Endothelial cell (in vitro differentiated cells): ENCODE measurements at places on chromosomes 5 and 9.

DNA sequence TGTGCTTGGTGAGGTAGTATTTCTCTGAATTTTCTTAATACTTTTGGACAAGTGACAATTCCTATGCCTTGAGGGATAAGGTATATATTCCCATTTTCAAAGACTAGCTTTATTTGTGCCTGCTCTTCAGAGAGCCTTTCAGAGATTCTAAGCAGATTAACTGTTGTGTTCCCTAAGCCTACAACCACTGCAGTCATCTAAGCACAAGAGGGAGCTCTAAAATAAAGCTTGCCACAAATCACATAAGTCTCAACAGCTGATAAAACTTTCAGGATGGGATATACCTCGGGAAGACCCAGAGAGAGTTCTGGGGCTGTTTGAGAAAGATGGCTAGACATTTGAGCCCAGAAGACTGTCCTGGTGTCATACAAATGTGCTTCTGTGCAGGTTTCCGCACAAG, 157.3 kb downstream of the CYLC2 start:
- no peak for DNase-seq

DNA sequence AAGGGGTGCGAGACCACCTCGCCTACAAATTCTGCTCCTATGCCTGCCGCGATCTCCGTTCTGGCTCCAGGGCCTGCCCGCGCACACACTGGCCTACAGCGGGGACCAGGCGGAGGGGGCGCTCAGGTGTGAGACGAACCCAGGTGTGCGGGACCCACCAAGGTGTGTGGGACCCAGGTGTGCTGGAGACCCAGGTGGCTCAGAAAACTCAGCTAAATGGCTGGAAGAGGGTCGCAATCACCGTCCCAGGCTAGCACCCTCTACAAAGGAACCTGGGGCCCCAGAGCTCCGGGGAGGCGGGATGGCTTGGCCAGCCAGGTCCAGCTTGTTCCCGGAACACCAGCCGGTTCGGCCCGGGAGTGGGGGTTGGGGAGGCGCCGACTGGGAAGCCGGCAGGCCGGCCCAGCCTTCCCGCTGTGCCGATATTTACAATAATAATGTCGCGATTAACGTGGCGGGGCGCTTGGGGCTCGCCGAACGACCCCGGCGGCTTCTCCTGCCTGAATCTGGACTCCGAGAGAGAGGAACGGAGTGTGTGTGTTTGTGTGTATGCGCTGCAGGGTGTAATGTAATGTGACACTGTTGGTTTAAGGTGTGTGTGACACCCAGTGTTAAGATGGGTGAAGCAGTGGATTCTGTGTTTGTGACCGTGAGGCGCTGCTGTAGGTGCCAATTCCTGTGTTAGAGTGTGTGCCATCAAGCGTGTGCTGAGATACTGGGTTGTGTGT, 1.4 kb downstream of the PCDH1 start:
- DNase-seq, result no peak

DNA sequence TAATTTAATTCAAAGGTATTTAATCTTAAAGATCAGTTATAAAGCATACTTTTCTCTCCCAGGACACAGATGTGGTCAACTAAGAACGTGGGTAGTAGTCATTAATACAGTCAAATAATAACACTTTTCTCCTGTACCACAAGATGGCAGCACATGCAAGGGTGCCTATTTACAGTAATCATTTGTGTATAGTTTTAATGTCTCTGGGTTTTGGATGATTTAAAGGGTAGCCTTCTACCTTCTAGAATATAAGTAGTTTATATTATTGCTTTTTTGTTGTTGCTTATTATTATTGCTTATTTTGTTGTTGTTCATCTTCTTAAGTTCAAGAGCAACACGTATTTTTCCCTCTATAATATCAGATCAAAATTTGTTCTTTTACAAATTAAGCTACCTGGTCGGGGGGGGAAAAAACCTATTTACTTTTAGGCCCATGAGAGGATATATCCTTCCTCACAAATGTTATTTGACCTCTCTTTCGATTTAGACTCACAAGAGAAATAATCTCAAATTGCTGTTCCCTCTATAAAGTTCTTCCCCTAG, 59.6 kb upstream of the SLC27A6 start:
- peak; percentile 64 for DNase-seq

DNA sequence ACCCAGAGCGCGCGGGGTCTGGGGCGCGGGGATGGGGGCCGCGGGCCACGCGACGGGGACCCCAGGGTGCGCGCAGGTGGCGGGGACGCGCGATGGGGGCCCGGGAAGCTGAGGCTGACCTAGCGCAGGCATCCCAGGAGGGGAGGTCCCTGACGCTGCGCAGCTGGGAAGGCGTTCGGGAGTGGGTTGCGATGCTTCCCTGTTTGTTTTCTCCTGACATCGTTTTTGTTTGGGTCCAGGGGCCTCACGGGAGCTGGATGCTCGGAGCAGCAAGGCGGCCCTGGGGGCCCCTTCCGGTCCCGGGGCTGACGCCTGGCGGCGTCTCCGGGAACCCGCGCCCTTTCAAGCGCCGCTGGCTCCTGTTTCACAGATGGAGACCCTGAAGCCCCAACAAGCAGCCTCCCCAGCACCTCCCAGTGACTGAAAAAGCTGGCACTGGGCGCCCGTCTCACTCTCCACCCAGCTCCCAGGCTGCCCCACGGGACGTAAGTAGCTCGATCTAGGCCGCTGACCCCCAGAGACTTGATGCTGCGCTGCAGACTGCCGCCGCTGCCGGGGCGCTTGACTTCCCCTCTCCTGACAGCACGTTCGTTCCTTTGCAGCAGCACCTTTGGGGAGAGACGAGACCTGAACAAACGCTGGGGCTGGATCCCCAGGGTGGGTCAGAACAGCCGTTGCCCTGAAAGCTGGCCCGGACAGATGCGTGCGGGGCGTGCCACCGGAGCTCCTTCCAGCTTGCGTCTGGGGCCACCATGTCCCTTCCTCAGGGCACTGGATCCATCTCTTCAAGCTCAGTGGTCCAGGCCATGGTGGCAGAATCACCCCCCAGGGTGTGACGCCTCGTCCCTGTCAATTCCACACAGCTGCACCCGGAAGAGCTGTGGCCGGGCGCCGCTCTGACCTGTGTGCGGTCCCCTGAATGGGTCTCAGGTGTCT, 593 bp downstream of the BRD3OS start:
- DNase-seq, result peak; percentile 55

DNA sequence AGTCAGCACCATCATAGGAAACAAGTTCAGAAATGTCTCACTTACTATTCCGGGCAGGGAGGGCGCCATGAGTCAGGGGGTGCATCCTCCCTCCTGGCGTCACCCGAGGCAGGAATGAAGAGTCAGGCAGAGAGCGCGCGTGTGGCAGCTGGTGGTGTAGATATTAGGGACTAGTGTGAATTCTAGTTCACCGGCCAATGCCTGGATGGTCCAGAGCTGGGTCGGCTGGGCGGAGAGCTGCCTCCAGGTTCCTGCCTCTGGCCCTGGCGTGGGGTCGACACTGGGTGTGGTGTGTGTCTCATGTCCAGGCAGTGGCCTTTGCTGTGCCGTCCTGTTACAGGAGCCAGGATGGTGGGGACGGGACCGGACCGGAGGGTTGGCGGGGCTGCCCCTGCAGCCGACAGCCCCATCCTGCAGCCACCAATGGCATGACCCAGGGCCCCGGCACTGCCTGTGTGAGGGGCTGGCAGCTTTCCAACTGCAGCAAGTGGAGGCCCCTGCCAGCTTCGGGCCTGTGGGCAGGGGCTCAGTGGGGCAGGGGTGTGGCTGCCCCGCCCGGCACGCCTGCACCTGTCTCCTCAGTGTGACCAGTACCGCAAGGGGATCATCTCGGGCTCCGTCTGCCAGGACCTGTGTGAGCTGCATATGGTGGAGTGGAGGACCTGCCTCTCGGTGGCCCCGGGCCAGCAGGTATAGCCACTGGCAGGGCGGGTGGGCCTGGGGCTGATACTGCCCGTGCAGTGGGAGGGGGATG, 9.1 kb downstream of the DIPK1B start:
- DNase-seq, result no peak

DNA sequence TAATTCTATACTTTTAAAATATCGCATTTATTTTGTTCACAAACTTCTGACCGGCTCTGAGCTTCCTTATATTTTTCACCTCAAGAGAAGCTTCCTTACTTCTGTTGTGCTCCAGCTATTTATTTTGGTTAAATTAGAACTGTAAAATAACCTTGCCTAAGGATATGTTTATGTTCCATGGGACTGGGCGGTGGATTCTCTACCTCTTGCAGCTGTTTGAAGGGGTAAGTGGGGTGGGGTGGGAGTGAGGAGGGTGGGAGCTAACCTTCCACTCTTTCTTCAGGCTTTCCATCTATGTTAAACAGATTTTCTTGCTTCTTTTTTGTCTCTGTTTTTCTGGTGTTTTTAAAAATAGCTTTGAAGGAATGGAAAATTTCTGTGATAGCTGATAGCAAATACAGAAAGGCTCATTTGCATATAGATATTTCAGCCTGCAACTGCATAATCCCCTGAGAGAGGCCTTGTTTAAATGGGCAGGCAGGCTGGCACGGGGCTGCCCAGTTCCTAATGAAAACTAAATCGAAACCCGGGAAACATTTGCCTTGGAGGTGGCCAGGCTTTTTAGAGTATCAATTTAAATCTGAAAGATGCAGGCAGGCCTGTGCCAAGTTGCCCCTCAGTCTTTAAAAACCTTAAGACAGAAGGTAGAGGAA, 122.1 kb upstream of the DMAC1 start:
- DNase-seq, result no peak

DNA sequence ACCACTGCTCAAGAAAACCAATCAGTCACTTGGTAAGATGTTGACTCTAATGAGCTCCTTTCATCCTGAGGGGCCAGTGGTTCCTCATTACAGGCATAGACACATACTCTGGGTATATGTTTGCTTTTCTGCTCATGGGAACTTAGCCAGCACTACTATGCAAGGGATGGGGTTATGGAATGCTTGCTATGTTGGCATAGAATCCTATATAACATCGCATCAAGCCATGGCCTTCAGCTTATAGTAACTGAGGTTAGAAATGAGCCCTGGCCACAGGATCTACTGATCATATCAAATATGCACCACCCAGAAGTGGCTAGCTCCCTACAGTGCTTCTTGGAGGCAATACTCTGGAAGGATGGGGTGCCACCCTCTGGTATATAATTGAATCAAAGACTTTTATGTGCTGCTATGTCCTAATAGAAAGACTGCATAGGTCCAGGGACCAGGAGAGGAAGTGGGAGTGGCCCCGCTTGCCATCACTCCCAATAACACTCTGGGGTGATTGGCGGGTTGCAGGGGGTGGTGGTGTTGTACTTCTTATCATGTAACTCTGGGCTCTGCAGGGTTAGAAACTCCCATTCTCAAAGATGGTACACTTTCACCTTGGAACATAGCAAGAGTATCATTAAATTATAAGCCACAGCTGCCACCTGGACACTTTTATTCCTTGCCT, 70.3 kb downstream of the ZNF366 start:
- no peak for DNase-seq

DNA sequence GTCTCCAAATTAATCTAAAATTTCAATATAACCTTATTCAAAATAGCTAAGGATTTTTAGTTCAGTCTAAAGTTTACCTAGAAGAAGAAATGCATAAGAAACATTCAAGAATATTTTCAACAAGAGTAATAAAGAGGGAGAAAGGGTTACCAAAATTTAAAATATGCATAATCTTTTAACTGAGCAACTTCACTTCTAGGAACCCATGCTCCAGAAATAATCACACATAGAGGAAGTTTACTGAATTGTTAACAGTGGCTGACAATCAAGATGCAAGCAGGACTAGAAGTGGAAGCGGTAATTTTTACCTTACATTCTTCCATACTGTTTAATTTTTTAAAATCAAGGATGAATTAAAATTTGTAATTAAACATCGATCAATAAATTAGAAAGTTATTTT, 1.9 kb downstream of the PJA2 start:
- no peak for DNase-seq

- no peak for DNase-seq
Measured at GRCh38 chr9:96515621-96516470, 65.9 kb downstream of the HABP4 start.

DNA sequence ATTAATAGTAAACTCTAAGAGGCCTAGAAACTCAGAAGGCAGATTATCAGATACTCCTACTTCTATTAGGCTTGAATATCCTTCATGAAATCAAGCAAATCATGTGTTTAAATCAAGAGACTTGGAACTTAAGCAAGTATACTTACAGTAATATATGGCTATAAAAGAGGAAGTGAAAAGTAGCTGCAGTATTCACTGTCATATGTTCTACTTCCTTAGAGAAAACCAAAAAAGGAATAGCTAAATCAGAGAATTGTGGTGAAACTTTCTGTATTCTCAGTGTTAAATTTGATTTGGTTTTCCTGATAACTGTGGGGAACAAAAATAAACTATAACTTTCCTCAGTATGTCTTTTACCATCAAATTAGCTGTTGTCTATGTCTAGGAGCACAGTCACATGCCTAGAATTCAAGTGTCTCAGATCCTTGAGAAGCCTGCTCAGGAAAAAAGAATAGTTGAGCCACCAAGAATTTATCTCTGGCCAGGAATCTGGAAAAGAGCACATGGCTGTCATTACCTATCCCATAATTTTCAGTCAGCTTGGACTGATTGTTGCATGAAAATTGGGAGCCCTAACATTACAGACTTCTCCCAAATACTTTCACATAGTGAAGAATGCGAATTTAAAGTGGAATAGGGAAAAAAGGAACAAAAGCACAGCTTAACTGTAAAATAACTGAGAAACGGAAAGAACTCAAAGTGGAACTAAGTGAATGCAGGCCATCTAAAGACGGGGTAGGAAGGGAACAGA, 1.7 kb downstream of the FKBP15 start:
- no peak for DNase-seq

GRCh38 chr9:94805585-94805984, 79.1 kb downstream of the AOPEP start:
- DNase-seq, result no peak

- DNase-seq, result no peak
Measured at GRCh38 chr5:153905219-153905618, 133.5 kb downstream of the FAM114A2 start.

GRCh38 chr5:82911910-82912309, 165.3 kb downstream of the TMEM167A start:
- DNase-seq, result no peak

GRCh38 chr9:134560206-134560605, 81.4 kb upstream of the COL5A1 start:
- DNase-seq, result no peak

DNA sequence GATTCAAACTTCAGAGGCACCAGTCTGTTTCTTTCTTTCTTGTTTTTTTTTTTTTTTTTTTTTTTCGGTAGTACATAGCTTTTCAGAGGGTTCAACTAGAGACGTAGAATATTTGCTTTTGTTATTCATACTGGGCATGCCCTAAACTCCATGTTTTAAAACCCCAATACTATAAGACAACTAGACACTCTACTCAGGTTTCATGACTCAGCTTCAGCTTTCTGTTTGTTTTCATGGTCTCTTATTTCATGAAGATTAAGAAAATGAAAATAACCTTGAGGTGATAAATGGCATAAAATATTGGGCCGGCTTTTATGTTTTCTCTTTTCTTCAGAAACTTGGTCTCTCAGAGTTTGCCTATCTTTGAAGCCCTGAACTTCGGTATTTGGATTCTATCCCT, 2126.3 kb upstream of the ACO1 start:
- DNase-seq, result no peak

- DNase-seq, result no peak
Measured at GRCh38 chr9:123866497-123866896, 63.4 kb downstream of the DENND1A start.

- no peak for DNase-seq
Measured at GRCh38 chr9:32716425-32716824, 66.9 kb upstream of the TMEM215 start.
